Fibroblast of lung (primary cell): ENCODE measurements at places on chromosomes 1 and 21. TPM values are rescaled to one million over a fixed set of nuclear protein-coding genes. Genes with fewer than 3 reads are reported as not detected.

GRCh38 chr1:191368891-191369654 lies 789.2 kb upstream of the RGS18 start:
- no peak for DNase-seq

The TNFRSF14 gene
- total RNA-seq = 76.3 and 85.0 TPM in 2 replicates

The PGLYRP4 gene
- total RNA-seq = not detected in 2 replicates

DNA sequence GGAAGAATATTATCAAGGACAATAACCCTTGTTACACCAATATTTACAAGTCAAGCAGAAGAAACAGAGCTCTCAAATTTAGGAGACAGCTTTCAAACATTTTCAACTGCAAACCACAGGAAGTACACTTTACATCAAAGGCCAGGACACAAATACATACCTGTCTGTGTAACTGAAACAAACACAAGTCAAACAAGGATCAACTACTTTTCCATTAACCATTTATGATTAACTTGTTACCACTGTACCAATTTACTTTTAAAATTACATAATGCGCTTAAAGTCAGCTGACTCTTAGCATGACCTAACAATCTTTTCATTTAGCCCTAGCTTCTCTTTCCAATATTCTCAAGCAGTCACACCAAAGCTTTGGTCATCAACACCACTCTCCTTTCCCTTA lies 43.5 kb downstream of the TRIM33 start:
- DNase-seq = no peak

- DNase-seq = no peak
Observed at GRCh38 chr1:22139817-22140216, 3.1 kb downstream of the WNT4 start.
